ENCODE measurements at places on chromosomes 4 and X. TPM values are rescaled to one million over a fixed set of nuclear protein-coding genes. Genes with fewer than 3 reads are reported as not detected.

The SPANXB1 gene
- not detected for total RNA-seq

The DIAPH2 gene
- total RNA-seq = 12.1 TPM

- DNase-seq = no peak
Observed at GRCh38 chr4:2935762-2936743, 27.2 kb downstream of the NOP14 start.

GRCh38 chr4:137389911-137390520, 142.3 kb downstream of the PCDH18 start:
- peak; percentile 32 for DNase-seq

DNA sequence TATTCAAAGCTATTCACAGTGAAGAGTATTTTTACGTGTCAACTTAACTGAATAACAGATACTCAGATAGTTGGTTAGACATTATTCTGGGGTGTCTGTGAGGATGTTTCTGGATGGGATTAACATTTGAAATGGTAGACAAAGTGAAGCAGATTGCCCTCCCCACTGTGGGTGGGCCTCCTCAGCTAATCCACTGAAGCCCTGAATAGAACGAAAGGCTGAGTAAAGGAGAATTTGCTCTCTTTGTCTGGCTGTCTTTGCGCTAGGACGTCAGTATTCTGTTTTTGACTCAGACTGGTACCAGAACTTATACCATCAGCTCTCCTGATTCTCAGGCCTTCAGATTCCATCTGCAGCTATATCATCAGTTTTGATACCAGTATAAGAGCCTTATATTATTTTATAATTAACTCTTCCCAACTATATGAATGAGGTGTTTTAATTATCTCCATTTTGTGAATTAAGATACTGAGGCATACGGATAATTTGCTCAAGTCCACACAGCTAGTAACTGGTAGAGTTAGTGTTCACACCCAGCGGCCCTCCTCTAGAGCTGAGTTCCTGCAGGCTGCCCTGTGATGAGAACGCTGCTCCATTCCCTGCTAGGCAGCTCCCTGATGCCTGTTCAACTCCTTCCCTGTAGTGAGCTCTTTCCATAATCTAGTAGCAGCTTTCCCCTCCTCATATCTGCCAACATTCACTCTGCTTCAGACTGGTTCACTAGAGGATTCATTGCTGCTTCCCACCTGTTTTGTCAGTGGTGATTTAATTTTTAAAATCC, 87.5 kb downstream of the RBM46 start:
- no peak for DNase-seq

DNA sequence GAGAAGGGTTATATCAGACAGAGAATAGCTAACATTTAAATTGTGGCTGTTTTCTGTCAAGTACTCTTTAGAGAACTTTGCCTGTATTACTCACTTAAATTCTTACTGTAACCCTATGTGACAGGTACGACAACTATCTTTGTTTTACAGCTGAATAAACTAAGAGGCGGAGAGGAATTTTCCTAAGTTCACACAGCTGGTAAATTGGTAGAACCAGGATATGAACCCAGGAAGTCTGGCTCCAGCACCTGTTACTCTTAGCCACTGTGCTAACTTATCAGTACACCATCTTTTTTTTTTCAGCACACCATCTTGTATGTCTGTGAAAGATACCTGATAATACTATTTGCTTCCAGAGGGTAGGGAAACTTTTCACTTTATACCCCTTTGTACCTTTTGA, 2.0 kb upstream of the SYP start:
- no peak for DNase-seq

DNA sequence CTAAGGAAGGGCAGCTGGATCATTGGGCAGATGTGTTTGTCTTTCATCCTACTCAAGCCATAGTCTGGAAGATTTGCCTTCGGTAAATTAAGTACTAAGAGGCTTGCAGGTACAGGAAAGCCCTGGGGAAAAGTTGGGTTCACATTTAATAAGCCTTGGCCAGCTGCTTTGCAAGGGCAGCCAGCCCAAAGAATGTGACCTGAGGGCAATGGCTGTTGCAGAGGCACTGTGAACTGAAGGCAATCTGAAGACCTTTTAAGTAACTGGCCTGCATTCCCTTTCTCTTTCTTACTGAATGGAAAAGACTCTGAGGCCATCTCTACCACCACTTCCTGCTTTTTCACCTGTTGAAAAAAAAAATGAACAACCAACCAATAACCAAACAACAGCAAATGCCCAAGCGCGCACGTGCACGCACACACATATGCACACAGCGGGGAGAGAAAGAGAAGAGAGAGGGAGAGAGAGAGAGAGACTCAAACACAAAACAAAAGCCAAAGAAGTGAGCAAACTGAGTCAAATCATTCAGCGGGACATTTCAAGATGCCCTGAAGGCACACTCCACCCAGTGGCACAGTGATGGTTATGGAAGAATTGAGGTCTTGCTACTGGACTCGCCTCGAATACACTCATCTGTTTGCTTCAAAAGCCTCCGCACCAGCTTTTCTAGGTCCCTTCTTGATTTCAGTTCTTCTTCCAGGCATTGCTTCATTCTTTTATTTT, 19.6 kb downstream of the CD40LG start:
- DNase-seq = no peak

DNA sequence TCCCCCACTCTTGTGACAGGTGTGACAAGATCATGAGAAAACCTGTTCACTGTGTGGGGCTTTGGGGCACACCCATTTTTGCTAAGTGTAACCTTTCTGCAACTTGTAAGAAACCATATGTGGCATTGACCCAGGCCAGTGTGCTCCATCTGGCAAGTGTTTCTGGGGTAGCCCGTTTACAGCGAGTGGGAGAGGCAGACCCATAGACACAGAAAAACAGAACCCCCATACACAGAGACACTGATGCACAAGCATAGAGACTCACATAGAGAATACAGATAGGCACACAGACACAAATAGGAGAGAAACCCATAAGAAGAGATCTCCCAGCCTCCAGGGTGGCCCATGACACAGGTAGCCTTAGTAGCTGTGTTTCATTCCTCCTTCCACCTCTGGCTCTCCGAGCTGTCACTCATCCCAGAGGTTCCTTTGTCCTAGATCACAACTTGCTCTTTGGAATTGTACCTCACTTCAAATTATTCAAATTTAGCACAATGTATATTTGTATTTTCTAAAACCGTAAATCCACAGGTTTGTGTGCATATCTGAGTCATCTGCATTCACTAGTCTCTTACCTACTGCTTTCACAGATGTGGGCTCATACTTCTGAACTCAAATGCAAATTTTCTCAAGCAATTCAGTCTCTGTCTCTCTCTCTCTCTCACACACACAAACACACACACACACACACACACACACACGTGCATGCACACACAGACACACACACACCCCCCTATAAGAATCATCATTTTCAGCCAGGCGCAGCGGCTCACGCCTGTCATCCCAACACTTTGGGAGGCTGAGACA, 114.4 kb downstream of the SH3KBP1 start:
- no peak for DNase-seq

DNA sequence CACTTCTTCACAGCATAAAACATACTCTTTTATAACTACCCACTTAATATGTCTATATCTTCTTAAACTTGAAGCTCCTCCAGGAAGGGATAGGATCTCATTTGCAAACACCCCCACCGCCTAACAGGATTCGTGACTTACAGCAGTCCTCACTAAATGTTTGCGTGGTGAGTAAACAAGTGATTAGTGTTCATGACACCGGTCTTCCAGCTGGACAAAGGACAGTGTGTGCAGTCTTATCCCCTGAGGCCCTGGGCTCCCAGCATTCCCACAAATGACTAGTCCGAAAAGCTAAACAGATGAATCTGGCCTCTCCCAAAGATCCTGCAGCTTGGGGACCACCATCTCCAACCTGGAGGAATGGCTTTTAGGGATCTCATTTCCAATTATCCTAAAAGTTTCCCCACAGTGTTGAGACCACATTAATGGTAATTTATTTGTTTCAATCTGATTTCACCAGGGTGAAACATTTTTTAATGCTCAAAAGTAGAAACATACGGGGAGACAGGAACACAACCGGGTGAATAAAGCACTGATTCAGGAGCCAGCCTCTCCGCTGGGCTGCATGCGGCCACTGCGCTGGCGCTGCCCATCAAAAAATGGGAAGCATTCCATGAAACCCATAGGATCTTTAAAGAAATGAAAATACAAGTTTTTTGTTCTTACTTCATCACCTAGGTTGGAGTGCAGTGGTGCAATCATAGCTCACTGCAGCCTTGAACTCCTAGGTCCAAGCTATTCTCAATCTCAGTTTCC, 69.2 kb downstream of the HADH start:
- DNase-seq = peak; percentile 87

- DNase-seq = no peak
Observed at GRCh38 chr4:99816545-99817308, at the start of gene DAPP1. Gene DAPP1, plus strand, starts transcription at chr4:99816827. Its CDS starts 87 bp downstream, at chr4:99816914.

DNA sequence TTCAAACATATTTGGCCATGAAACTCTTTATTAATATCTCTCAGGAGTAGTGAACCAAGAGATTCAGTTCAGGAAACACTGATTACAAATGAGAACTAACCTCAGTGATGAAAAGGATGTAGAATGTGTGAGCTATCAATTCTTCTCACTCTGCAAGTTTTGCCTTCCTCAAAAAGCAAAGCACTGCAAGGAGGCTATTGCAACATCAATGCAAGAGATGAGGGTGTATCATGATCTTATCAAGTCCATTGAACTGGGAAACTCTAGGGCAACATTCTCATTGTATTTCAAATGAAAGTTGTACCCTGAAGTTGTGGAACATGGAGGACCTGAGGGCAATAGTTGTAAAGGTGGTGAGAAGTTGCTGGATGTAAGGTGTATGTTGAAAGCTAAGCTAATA, 56.4 kb upstream of the VEGFC start:
- DNase-seq = no peak

DNA sequence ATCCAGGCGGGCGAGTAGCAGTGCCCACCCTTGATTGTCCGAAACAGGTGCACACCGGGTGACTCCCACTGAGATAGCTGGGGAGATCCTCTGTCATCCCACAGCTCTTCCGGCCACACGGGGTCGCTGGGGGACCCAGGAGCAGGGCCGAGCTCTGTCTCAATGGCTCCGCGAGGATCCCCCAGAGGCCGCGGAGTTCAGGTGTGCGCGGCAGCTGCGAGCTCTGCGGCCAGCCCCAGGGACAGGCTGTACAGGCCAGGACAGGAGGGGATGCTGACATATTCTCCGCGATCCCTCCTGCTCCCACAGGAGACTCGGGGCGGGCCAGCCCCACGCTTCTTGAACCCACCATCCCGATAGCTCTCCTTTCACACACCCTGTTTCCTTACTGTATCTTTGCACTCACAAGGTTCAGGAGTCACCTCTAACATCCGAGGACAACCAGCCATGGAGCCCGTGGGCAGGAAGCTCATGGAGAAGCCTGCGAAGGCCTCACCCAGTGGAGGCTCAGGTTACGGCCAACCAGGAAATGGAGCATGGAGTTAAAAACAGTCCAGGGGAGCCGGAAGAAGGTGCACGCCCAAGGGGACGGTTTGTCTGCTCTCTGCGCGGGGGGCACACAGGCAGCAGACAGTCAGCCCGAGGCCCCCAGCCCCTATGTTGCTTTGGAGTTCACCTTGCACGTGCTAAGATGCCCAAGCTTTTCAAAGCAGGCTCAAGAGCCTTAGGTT, 77.9 kb upstream of the AMELX start:
- DNase-seq = no peak
